ENCODE measurements at places on chromosomes 2 and 18. TPM values are rescaled to one million over a fixed set of nuclear protein-coding genes. Genes with fewer than 3 reads are reported as not detected.

DNA sequence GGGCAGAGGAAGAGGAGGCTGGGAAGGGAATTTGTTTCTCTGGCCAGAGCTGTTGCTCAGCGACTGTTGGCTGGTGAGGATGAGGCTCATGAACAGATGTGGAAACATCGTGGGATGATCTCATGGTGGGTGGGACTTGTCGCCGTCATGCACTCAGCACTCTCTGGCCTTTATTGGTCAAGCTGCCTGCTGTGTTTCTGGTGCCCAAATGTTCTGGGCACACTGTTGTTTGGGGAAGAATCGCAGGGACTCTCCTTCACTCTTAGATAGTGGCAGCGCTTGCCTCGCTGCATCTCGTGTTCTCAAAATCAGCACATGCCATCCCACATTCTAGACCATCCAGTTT is 145.6 kb downstream of the AGAP1 start:
- no peaks in the 10 kb centered on the region for H3K36me3 ChIP-seq
- H3K4me1 ChIP-seq: peaks cover 56% of the 10 kb centered on the region
- H3K4me3 ChIP-seq: no peak overlapping the region
- DNase-seq: no peak
- no peaks in the 10 kb centered on the region for H3K27me3 ChIP-seq

DNA sequence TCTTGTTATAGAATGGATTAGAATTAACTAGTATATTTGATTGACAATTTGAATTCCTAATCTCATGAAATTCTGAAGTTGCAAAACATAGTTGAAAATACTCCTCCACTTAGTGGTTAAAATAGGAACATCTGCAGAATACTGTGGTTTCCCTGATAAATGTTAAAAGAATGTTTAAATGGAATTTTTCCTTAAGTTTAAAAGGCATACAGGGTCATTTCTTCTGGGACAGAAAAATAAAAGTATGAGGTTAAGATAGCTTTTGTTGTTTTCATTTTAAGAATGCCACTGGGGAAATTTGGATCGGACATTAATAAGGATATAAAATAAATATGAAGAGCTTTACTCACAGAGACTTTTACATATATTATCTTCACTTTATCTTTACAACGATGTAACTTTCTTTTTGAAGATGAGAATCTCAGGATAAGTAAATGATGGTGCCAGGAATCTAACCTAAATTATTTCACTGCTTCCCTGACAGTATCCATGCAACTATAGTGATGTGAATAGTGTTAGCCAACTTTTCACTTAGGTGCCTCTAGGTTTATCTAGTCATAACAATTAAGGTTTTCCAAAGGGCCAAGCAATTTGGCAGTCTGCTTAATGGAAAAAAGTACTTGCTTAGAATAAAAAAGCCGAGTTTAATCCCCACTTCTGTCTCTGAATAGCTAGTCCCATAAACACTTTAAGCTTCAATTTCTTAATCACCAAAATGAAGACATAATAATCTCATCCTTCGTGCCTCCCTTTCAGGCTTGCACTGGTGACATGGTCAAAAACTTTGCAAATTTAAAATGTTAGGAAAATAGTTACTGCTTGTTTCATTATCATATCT is 151.8 kb upstream of the STK17B start:
- no peaks in the 10 kb centered on the region for H3K36me3 ChIP-seq
- DNase-seq: no peak
- no peak overlapping the region for H3K27ac ChIP-seq
- H3K27me3 ChIP-seq: no peaks in the 10 kb centered on the region

GRCh38 chr2:71253476-71253875 is 26.6 kb upstream of the PAIP2B start:
- H3K27me3 ChIP-seq: no peaks in the 10 kb centered on the region
- no peak for DNase-seq
- H3K4me3 ChIP-seq: no peak overlapping the region
- no peaks in the 10 kb centered on the region for H3K4me1 ChIP-seq
- no peaks in the 10 kb centered on the region for H3K36me3 ChIP-seq

- no peaks in the 10 kb centered on the region for H3K27me3 ChIP-seq
- DNase-seq: peak; percentile 10
- no peaks in the 10 kb centered on the region for H3K36me3 ChIP-seq
Observed at GRCh38 chr2:30987566-30987965, 150.7 kb downstream of the GALNT14 start.

- peaks cover 8% of the 10 kb centered on the region for H3K36me3 ChIP-seq
- no peaks in the 10 kb centered on the region for H3K27me3 ChIP-seq
- H3K27ac ChIP-seq: no peak overlapping the region
- no peak overlapping the region for H3K4me3 ChIP-seq
- H3K4me1 ChIP-seq: no peaks in the 10 kb centered on the region
- no peak for DNase-seq
Observed at GRCh38 chr2:86695053-86695691, 24.9 kb upstream of the RMND5A start.

DNA sequence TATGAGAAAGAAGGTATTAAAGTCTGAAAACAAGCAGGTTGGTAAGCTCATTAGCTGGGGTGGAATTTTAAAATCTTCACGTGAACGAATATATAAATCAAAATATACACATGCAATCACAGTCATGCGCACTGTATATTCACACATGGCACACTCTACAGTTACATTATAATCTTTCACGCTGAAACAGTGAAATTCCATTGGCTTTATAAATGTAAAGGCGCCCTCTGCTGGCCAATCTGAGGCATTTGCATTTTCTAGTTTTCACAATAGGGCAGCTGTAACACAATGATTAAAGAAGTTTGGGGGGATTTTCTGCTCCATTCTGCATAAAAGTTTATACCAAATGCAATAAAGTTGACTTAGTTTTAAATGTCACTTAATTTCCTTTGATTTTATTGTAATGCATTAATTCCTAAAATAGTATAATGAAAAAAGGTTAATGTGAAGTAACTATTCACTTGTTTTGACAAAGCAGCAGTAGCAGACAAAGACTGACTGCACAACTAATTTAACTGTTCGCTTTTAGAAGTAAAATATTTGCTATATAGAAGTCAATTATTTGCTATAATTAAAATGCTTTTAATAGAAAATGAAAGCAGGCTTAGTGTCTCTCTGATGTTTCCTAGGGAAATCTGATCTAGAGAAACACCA is 17.2 kb downstream of the IFIH1 start:
- H3K36me3 ChIP-seq: no peaks in the 10 kb centered on the region
- no peak overlapping the region for H3K4me3 ChIP-seq
- H3K27me3 ChIP-seq: no peaks in the 10 kb centered on the region
- no peaks in the 10 kb centered on the region for H3K4me1 ChIP-seq
- no peak overlapping the region for H3K27ac ChIP-seq

GRCh38 chr2:196331851-196332250 is 160.5 kb upstream of the STK17B start:
- no peak overlapping the region for H3K4me3 ChIP-seq
- H3K36me3 ChIP-seq: no peaks in the 10 kb centered on the region
- no peak overlapping the region for H3K27ac ChIP-seq

GRCh38 chr2:9757501-9758264 is 85.6 kb upstream of the TAF1B start:
- H3K4me1 ChIP-seq: peaks cover 14% of the 10 kb centered on the region
- no peaks in the 10 kb centered on the region for H3K36me3 ChIP-seq
- no peaks in the 10 kb centered on the region for H3K27me3 ChIP-seq
- H3K4me3 ChIP-seq: peak overlapping the region; percentile 42

GRCh38 chr2:28437149-28437835 is 44.6 kb downstream of the FOSL2 start:
- no peaks in the 10 kb centered on the region for H3K27me3 ChIP-seq
- H3K4me3 ChIP-seq: no peak overlapping the region
- H3K4me1 ChIP-seq: no peaks in the 10 kb centered on the region
- DNase-seq: no peak

DNA sequence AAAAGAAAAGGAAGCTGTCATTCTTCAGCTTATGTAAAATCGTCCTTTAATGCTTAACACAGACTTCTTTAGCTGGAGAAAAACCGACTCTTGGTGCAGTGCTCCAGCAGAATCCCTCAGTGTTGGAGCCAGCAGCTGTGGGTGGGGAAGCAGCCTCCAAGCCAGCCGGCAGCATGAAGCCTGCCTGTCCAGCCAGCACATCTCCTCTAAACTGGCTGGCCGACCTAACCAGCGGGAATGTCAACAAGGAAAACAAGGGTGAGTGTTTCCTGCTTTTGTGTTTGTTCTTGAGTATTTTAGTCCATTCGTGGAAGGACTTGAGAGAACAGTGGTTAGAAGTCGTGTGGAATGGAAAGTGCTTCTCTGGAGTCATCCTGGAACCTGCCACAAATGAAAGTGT is 38.9 kb downstream of the KDM3A start:
- no peak overlapping the region for H3K4me3 ChIP-seq
- H3K27me3 ChIP-seq: no peaks in the 10 kb centered on the region
- H3K4me1 ChIP-seq: no peaks in the 10 kb centered on the region
- H3K36me3 ChIP-seq: peaks cover 14% of the 10 kb centered on the region
- H3K27ac ChIP-seq: no peak overlapping the region

DNA sequence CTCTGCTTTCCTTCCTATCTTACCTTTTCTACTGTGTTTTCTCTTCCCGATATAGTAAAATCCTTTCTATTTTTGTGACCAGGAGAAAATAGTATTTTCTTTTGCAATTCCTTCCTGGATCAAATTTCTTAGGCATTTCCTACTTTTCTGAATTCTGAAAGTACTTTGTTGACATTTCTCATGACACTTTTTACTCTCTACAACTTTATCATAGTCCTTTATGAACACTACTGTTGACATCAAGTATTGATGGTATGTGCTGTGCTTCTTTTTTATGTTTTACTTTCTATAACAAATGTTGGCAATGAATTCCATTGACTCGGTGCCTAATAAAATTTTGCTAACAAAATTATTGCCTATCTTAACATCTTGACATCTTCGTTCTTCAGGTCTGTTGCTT is 217.7 kb upstream of the TCF4 start:
- H3K4me1 ChIP-seq: no peaks in the 10 kb centered on the region
- DNase-seq: no peak
- no peak overlapping the region for H3K4me3 ChIP-seq
- no peaks in the 10 kb centered on the region for H3K27me3 ChIP-seq
- H3K27ac ChIP-seq: no peak overlapping the region
- H3K36me3 ChIP-seq: no peaks in the 10 kb centered on the region

- DNase-seq: no peak
- no peaks in the 10 kb centered on the region for H3K36me3 ChIP-seq
- no peaks in the 10 kb centered on the region for H3K4me1 ChIP-seq
Observed at GRCh38 chr2:37928377-37928776, 3.3 kb downstream of the RMDN2 start.

GRCh38 chr2:19355416-19355821 is 3.0 kb downstream of the OSR1 start:
- H3K27me3 ChIP-seq: peaks cover 99% of the 10 kb centered on the region
- peaks cover 59% of the 10 kb centered on the region for H3K4me1 ChIP-seq
- DNase-seq: no peak

- no peak for DNase-seq
- H3K4me1 ChIP-seq: 0 out of 2 replicates have a peak, but pooled peaks cover 3% of the 10 kb centered on the region
- no peak overlapping the region for H3K27ac ChIP-seq
- H3K36me3 ChIP-seq: no peaks in the 10 kb centered on the region
Observed at GRCh38 chr2:152176113-152176714, 651 bp upstream of the STAM2 start.

GRCh38 chr2:151973901-151974199 is 125.0 kb downstream of the CACNB4 start:
- no peaks in the 10 kb centered on the region for H3K36me3 ChIP-seq
- peak; percentile 69 for DNase-seq
- no peaks in the 10 kb centered on the region for H3K27me3 ChIP-seq

DNA sequence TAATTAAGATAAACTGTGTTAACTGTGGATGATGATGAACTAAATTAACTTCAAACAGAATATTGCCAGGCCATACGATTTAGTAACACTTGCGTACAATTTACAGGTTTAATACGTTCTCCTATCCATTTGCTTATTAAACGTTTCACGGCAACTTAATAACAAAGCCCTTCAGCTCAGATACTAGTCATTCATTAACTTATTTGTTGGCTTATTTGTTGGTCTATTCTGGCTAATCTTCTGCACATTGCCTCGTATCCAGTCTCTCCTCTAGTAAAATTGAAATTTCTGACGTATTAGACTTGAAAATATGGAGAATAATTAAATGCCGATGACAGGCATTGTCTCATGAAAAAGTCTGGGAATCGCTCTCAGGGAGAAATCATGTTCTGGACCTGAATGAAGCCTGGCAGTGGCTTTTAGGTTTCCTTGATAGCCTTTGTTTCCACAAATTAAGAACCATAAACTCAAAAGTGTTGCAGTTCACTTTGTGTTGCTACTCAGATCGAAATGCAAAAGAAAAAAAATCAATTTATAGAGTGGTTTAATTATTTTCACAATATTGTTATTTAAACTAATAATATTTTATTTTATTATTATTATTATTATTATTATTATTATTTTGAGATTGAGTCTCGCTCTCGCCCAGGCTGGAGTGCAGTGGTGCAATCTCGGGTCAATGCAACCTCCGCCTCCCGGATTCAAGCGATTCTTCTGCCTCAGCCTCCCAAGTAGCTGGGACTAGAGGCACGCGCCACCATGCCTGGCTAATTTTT is 4.5 kb downstream of the SCLY start:
- H3K4me1 ChIP-seq: peaks cover 13% of the 10 kb centered on the region
- H3K4me3 ChIP-seq: no peak overlapping the region
- DNase-seq: no peak
- H3K27ac ChIP-seq: no peak overlapping the region
- no peaks in the 10 kb centered on the region for H3K27me3 ChIP-seq
- H3K36me3 ChIP-seq: peaks cover 35% of the 10 kb centered on the region

- H3K27ac ChIP-seq: no peak overlapping the region
- H3K4me3 ChIP-seq: no peak overlapping the region
- H3K4me1 ChIP-seq: peaks cover 9% of the 10 kb centered on the region
Observed at GRCh38 chr18:23406271-23406787, 46.8 kb upstream of the RIOK3 start.

DNA sequence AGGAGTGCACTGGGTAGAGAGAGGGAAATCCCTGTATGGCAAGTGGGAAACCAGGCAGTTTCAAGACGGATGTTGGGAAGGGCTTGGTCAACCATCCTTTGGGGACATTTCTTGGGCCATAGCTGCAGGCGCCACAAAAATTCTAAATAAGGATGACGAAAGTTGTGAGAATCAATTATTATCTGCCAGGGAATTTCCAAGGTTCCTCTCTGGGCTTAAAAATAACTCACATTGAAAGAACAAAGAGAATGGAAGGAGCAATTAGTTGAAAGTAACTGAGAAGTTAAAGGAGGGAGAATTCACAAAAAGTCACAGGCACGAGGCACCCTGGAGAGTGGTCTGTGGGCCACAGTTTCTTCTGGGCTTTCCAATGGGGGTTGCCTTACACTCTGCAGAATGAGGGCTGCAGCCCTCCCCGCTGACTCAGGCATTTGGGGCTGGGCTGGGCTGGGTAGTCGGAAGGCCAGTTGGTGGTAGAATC is 195.7 kb downstream of the SMAD7 start:
- no peaks in the 10 kb centered on the region for H3K4me1 ChIP-seq
- H3K27ac ChIP-seq: no peak overlapping the region
- no peaks in the 10 kb centered on the region for H3K27me3 ChIP-seq
- no peak for DNase-seq

GRCh38 chr2:674321-674985 is 2.8 kb downstream of the TMEM18 start:
- H3K4me1 ChIP-seq: peaks cover 11% of the 10 kb centered on the region
- H3K27me3 ChIP-seq: no peaks in the 10 kb centered on the region
- H3K27ac ChIP-seq: no peak overlapping the region

The NT5C1B gene
- not detected for total RNA-seq

The ITGB6 gene
- not detected for total RNA-seq

The ALPG gene
- 2.5 TPM for total RNA-seq

The HAAO gene
- total RNA-seq: 0.97 TPM

The BBS5 gene
- total RNA-seq: 0.35 TPM

The ARHGAP28 gene
- total RNA-seq: 9.6 TPM

The IL36RN gene
- total RNA-seq: not detected

Data from GM23338 (cell line).